Stimulated activated naive CD4-positive, alpha-beta T cell (primary cell): ENCODE measurements at places on chromosomes 3 and 15.

DNA sequence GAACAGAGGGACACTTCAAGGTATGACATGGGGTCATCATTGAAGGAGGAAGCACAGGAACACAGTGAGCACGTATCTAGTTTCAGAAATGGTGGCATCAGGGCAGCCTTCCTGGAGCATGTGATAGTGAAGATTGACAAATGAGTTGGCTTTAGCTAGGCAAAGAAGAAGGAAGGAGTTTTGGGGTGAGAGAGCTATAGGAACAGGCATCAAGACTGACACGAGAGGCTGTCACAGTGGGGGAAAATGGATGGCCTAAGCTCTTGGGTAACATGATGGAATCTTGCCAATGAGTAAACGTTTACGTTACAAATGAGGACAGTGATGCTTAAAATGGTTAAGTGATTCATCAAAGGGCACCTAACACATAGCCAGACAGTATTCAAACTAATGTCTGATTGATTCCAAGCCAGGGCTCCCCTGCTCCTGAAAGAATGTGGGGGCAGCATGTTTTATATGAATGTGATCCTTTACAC, 23.1 kb upstream of the GPR171 start:
- no peak for DNase-seq

DNA sequence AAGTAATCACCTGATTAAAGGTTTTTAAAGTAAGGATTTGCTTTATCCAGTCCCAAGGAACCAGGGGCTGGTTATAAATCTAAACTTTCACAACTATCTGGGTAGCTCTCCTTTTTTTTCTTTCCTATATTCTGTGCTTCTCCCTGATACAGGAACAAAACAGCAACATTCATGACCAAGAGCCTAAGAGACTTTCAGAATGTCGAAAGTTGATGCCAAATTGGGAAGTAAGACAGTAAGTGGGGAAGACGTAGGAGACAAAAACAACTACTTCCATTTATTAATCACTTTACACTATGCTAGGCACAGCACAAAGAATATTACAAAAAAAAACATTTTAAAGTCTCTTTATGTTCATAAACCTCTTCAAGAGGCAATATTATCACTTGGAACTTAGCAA, 211.6 kb downstream of the MAGI1 start:
- no peak for DNase-seq

DNA sequence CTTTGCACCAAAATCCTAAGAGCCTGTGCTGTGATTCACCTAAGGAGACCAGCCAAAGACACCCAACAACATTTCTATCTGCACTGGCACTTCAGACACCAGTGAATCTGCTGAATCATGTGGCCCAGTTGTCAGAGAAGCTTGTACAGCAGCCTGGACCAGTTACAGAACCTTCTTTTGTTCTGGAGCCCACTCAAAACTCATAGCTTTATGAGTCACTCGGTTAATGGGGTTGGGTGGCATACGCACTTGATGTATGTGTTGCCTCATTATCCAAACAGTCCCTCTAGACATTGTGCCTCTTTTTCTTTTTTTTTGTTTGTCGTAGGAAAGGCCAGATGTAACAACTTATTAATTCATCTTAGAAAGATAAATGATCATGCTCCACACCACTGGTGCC, 25.6 kb upstream of the GOLGA6L2 start:
- no peak for DNase-seq

GRCh38 chr3:72141264-72141663, 356.3 kb upstream of the PROK2 start:
- DNase-seq: no peak

DNA sequence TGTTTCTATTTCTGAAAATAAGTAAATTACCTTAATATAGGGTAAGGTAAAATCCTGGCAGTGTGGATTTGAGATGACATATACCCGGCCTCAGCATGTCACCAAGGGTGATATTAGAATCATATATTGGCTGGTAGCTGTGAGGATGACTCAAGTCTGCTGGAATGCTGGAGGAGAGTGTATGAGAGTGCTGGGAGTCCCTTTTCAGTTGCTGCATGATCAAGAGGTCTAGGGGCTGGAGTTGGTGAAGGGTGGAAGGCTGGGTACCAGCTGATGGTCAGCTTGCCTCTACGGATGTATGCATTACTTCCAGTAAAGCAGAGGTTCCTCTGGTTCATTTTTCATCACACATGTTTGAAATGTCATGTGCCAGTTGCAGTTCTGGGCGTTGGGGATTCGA, 40.6 kb downstream of the SLC25A26 start:
- DNase-seq: no peak

DNA sequence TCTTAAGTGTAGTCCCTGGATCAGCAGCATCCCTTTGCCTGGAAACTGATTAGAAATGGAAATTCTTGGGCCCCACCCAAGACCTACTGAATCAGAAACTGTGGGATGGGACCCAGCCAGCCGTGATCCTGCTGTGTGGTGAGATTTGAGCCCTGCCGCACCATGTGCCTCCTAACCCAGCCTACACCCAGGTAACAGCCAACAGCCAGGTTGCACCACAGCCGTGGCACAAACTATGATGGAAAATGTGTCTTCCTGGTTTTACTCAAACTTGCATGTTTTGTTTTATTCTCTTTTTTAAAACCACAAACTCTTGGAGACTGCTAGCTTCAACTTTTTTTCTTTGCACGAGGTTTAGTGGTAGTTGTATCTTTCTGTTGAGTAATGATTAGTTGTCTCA, 2.6 kb downstream of the LIMD1 start:
- no peak for DNase-seq

DNA sequence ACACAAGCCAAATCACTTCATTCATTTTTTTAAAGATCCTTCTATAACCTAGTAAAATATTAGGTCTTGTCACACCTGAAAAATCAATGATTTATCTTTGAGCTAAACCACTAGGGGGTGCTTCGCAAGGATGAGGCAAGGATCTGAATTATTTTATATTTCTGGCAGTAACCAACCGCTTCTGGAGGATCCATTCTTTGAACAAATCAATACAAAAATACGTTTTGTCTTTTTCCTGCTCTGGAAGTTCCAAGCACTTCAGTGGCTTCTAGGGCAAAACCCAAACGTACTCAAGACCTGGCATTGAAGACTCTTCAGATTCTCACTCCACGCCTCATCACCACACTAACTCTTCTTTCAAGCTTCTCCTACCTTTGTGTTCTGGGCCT, 486 bp downstream of the LSG1 start:
- DNase-seq: peak; percentile 69

DNA sequence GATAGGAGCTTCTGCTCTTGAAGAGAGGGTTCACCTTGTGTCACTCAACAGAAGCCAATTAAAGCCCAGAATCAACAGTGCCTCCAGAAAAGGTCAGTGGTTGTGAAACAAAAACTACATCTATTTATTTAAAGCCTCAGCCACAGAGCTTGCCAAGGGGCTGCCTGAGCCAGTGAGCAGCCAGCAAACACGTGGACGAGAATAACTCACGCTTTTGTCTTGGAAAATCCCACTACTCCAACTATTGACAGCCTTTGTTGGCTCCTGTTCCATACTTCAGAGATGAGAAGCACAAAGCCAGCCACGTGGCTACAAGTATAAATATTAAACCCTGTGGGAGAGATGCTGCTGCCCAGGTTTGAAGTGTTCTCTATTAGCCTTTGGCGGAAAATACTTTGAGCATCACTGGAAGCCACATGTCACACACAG, 10.3 kb downstream of the GPR156 start:
- no peak for DNase-seq

- no peak for DNase-seq
Measured at GRCh38 chr3:81395739-81396513, 365.5 kb downstream of the GBE1 start.

GRCh38 chr3:52249683-52250082, 4.1 kb downstream of the PPM1M start:
- no peak for DNase-seq

- DNase-seq: no peak
Measured at GRCh38 chr3:18008706-18009368, 266.4 kb upstream of the TBC1D5 start.

DNA sequence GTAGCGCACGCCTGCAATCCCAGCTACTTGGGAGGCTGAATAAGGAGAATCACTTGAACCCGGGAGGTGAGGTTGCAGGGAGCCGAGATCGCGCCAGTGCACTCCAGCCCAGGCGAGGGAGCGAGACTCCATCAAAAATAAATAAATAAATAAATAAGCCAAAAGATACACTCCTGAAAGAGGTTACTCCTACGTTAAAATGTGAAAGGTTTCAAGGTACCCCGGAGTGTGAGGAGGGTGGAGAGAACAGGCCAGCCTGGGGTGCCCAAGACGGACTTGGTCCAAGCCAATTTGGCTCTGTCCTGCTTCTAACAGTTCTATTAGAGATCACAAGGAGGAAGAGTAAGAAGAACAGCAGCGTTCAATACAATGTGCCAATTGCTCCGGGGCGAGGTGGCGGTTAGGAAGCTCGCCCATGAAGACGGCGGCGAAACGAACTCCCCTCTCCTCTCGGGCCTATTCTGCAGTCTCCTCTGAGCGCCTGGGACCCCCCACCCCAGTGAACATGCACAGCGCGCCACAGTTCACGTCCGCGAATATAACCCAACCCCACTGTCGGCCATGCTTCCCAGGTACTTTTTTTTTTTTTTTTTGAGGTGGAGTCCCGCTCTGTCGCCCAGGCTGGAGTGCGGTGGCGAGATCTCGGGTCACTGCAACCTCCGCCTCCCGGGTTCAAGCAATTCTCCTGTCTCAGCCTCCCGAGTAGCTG, 942 bp downstream of the ELP6 start:
- peak; percentile 48 for DNase-seq

- no peak for DNase-seq
Measured at GRCh38 chr3:194536871-194537637, 50.3 kb upstream of the ATP13A3 start.

- DNase-seq: no peak
Measured at GRCh38 chr15:52657338-52657737, 21.9 kb downstream of the ATOSA start.

GRCh38 chr3:64549869-64550268, 137.9 kb downstream of the ADAMTS9 start:
- no peak for DNase-seq

DNA sequence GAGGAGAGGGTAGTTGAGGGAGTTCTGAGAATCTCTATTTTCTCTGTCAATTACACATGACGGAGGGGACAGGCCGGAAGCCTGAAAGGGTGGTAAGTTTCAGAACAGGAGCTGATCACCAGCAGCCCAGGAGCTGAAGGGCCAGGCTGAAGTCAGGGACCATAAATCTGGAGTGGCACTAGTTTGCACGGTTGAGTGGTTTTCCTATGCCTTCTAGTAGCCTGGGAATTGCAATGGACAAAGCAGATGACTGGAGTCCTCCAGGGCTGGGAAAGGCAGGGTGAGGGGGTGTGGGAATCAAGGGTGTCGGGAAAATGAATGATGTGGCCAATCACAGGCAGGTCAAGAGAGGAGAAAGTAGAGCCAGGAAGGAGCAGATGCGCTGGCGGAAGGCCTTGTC, 72.5 kb downstream of the MAGEF1 start:
- DNase-seq: no peak

DNA sequence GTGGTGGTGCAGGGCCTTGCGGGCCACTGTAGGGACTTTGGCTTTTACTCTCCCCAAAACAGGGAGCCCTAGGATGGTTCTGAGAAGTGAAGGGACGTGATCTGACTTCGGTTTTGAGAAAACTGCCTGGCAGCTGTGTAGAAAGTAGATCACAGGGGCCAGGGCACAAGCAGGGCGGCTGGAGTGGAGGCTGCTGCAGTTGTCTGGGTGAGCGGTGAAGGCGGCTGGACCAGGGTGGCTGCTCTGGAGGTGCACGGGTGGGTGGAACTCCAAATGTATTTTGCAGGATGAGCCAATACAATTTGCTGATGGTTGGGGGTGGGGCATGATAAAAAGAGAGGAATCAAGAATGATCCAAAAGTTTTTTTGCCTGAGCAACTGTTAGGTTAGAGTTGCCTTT, 29.8 kb upstream of the TRH start:
- DNase-seq: no peak

DNA sequence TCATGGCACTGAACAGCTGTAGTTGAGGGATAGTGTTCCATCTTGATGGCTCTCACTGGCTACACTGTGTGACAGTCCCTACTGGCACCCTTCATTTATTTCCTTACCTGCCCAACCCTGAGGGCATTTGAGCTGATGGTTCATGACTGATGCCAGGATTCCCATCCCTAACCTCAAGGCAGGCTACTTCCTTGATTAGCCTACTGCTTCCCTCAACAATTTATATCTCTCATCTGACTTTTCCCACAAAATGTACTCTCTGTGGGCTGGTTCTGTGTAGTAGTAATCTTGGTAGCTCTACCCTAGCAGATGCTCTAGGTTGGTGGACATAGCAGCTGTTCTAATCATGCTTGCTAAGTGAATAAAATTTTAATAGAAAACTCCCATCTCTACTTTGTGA, 106.0 kb downstream of the THRB start:
- no peak for DNase-seq

DNA sequence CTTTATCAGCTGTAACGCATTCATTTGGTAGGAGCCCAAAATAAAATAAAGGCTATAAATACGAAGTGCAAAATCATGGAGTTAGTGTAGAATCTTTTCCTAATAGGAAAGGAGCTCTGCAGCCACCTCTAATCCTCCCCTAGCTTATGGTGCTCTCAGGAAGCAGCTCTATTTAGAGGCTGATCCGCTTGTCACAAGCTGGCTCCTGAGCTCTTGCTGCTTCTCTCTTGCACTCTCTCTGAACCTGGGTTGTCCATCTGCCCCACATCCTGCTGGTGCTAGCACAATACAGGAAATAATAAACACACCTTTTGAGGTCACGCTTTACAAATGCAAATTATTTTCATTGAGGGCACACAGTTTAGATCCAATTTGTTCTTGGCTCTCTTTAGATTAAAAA, 37.3 kb upstream of the BFSP2 start:
- no peak for DNase-seq

DNA sequence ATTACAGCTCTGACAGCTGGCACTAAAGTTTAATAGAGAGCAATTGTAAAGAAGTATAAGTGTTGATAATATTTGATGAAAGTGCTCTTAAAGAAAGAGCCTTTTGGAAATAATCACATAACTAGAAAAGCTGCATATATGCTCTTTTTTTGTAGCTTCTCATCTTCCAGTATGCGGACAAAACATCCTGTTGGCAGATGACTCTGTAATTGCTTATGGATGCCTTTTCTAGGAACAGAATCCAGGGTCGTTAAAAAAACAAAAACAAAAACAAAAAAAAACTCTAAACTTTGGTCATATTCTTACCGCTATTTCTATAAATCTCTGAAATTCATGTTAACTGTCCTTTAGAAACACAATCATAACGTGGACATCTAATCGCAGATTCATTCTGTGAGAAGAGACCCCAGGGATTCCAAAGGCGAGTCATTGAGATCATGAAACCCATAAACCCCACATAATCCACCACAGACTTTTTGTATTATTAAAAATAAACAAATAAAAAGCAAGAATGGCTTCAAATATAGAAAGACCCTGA, 109.8 kb downstream of the EPHA3 start:
- DNase-seq: no peak

- no peak for DNase-seq
Measured at GRCh38 chr3:9254764-9255163, 5.3 kb upstream of the SRGAP3 start.

DNA sequence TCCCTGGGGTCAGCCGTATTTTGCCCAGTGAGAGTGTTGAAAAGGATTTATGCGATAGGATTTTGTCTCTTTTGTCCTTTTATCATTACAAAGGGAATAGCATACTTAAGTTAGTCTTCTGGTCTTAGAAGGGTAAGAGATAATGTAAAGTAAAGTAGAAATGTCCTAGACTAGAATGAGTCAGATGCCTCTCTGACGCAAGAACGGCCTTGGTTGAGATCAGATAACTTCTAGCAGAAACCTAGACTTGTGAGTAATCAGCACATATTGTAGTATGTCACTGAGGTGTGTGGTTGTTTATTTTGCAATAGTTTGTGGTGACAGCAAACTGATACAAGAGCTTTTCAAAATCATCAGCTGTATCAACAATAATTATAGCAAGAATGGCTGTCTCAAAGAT, 866.1 kb downstream of the NSUN3 start:
- DNase-seq: no peak
